CD8-positive, alpha-beta T cell (primary cell): ENCODE measurements at places on chromosomes 12 and 14.

- DNase-seq, result no peak
These were observed 55.6 kb upstream of the PTPRB start for GRCh38 chr12:70692681-70693288.

DNA sequence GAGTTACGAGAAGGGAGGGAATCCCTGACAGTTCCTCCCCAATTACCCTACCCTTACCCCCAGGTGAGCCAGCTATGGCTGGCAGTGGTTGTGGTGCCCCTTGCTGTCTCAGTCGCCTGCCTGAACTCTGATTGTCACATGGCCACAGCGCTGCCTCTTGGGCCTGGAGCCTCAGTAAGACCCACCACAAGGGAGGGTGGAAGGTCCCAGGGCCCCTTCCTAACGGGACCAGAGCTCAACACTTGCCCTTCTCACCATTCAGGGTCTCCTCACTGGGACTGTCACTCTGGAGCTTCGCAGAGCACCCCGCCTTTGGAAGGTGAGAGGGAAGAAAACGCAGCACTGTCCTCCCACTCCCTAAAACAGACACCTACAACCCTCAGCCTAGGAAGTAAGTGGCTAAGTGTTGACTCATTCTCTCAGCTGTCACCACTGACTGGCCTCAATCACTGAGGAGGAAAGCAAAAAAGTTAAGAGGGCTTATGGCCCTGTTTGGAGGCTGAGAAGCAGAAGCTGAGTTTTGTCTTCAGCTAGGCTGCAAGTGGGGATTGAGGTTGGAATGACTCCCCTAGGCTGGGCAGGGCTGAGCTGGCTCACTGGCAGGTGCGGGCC, 1.0 kb downstream of the TMEM253 start:
- DNase-seq, result no peak

DNA sequence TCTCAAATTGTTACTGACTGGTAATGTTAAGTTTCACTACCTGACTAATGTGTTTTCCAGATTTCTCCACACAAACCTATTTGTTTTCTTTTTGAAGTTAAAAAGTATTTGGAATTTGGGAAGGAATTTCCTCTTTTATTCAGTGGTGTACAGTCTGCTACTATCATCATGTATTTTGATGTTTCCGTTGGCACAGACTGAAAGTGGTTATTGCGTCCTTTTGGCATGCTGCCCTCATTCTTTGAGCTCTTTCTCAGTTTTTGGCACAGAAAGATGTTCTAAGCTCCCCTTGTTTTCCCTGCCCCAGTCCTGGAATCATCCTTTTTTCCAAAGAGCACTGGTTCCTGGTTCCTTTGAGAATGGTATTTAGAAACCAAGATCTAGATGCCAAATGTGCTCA, 31.4 kb upstream of the RTRAF start:
- DNase-seq, result no peak

GRCh38 chr12:119024356-119024755, 43.0 kb downstream of the SRRM4 start:
- no peak for DNase-seq

- DNase-seq, result no peak
These were observed 50.7 kb downstream of the TPCN1 start for GRCh38 chr12:113271853-113272561.

GRCh38 chr14:65770681-65771080, 358.2 kb downstream of the FUT8 start:
- no peak for DNase-seq

GRCh38 chr14:90555126-90556011, 158.5 kb downstream of the CALM1 start:
- no peak for DNase-seq

GRCh38 chr12:86367137-86367536, 110.9 kb upstream of the MGAT4C start:
- DNase-seq, result no peak

GRCh38 chr14:71444030-71444822, 488.0 kb upstream of the RGS6 start:
- no peak for DNase-seq

- no peak for DNase-seq
These were observed 161.3 kb upstream of the FAR2 start for GRCh38 chr12:28987538-28988324.

- DNase-seq, result no peak
These were observed 19.1 kb downstream of the KICS2 start for GRCh38 chr12:64203036-64203435.

DNA sequence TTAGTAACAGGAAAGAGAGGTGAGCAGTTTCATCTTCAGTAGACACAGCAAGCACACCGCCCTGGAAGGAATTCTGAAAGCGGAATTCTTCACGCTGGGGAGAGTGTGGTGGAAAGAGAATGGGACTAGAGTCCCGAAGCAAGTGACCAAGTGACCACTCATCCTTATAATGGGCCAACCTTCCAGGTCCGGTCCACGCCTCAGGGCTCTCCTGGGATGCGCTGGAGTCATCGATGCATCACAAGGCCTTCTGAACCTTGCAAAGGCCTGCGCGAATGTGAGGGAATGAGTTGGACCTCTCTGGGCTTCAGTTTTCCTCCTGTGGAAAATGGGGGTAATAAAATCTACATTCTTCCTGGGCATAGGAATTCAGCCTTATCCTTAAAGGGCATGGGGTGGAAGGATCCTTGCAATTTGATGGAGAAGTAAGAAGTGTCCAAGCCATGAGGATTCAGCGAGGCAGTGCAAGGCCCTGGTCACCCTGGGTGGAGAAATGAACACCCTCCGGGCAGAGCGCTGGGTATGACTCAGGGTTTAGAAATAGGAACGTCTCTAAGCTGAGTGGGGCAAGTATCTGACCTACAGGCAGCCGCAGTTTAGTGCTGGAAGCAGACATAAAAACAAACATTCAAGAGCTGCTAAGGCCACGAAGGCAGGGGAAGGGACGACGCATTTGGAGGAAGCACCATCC, 97.7 kb downstream of the SETD3 start:
- DNase-seq, result no peak

DNA sequence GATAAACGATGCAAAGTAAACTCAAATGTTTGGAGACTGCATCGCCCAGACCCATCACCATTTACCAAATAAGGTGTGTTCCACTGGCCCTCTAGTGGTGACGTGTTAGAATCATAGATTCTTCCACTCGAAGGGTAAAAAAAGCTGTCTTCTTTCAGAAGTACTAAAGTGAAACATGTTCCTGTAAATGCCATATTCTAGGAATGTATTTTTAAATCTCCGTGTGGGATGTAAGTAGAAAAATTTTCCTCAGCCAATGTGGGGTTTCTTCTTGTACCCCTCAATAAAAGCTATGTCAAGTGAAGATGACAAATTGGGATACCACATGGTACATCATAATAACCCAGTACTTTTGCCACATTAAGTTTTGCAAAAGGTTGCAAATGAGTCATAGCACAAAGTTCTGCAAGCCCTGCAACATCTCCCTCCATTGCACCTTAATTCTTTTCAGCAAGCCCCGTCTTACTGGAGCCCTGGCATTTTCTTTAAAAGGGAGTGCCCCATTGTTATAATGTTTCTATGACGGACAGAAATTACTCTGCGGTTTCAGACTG, 100.8 kb downstream of the CCER1 start:
- DNase-seq, result no peak

- no peak for DNase-seq
These were observed 42.9 kb upstream of the ANKS1B start for GRCh38 chr12:100027671-100028070.

DNA sequence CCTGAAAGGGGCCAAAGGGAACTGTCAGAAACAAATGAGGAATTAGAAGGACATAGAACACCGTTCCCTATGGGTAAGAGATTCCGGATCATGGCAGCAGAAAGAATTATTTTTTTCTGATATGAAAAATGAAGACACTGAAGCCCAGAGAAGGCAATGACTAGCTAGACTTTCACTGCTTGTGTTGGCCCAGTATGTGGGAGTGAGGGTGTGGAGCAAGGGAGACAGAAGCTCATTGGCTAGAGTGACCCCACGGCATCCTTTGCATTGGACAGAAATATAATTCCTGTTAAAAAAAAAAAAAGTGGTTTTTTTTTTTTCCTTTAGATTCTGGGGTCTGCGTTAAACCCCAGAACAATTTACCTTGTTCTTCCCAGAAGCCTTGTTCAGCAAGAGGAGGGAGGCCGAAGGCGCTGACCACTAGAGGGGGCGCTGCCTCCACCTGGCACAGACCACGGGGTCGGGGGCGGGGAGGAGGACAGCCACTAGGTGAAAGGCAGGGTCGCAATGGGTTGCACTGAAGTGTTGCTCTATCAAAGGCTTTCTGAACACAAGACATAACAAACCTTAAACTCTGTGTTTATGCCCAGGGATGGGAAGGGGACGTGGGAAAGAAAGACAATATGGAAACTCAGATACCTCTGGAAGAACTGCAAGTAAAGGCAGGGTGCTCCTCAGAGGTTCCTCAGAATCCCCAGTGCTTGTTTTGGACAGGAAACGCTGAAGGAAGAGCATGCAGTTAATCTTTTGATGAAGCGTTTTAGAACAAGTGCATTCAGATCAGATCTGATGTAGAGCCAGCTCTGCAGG, 156.8 kb downstream of the KCNA5 start:
- DNase-seq, result no peak

DNA sequence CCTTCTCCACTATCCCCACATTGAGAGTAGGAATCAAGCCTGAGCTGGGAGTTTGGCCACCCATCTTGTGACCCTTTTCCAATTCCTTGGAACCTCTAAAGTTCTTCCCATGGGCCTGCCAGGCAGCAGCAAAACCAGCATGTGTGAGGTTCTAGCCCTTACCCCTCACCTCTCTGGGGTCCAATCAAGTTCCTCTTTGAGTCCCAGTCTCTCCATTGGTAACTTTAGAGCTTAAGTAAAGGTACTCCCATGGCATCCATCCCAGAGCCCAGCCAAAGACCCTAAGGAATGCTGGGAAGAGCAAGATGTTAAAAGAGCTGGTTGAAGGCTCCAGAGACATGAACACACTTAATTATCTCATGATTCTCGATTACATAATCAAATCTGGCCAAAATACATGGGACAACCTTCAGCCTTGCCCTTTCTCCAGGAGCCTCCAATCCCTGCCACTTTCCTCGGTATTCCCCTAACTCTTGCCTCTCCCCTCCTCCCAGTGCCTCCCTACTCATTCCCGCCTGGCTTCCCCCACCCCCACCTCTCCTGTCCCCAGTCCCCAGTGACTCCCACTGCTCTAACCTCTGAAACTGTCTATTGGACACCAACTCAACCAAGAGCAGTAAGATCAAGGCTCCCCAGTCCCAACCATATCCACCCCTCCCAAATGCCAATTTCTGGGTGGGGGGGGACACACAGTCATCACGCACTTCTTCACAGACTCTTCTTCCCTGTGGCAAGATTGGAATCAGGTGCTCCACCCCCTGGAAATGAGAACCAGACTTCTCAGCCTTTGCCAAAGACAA, 4.8 kb upstream of the TNS2 start:
- DNase-seq, result no peak

DNA sequence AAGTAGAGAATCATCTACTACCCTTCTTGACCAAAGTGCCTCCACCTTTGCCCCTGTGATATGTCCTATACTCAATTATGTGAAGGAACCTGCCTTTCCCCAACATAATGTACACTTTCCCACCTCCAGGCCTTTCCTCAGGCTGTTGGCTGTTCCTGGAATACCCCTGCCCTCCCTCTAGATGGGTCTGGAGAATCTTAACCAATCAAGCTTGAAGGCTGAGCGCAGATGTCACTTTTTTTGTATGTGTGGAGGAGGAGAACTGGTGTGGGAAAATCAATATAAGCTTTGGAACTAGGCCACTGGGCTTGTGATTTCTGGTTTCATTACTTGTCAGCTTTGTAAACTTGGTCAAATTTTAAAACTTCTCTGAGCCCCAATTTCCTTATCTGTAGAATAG, 4.7 kb downstream of the BMAL2 start:
- DNase-seq, result no peak

- DNase-seq, result no peak
These were observed 116.6 kb downstream of the SLC35F4 start for GRCh38 chr14:57749267-57749666.

GRCh38 chr12:8913702-8914032, 642 bp upstream of the PHC1 start:
- DNase-seq, result no peak

- no peak for DNase-seq
These were observed 271.4 kb downstream of the RPS29 start for GRCh38 chr14:49314737-49315136.

GRCh38 chr12:115132905-115133304, 448.9 kb upstream of the TBX3 start:
- DNase-seq, result no peak

DNA sequence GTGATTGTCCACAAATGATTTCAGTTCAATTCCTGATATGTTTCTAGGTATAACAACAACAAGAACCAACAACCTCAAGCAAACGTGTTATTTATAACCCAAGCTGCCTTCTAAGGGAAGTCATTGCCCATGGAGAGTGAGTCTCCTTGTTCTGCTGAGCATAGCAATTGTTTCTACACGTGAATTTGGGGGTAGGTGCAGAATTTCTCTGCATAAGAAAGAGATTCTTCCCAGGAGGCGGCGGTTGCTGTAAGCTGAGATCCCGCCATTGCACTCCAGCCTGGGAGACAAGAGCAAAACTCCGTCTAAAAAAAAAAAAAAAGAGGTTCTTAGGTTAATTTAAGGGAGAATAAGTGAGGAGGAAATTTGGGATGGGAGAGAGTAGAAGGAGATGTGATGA, 226.5 kb upstream of the PELI2 start:
- no peak for DNase-seq

- DNase-seq, result no peak
These were observed 33.6 kb upstream of the TMEM179 start for GRCh38 chr14:104638190-104638589.

DNA sequence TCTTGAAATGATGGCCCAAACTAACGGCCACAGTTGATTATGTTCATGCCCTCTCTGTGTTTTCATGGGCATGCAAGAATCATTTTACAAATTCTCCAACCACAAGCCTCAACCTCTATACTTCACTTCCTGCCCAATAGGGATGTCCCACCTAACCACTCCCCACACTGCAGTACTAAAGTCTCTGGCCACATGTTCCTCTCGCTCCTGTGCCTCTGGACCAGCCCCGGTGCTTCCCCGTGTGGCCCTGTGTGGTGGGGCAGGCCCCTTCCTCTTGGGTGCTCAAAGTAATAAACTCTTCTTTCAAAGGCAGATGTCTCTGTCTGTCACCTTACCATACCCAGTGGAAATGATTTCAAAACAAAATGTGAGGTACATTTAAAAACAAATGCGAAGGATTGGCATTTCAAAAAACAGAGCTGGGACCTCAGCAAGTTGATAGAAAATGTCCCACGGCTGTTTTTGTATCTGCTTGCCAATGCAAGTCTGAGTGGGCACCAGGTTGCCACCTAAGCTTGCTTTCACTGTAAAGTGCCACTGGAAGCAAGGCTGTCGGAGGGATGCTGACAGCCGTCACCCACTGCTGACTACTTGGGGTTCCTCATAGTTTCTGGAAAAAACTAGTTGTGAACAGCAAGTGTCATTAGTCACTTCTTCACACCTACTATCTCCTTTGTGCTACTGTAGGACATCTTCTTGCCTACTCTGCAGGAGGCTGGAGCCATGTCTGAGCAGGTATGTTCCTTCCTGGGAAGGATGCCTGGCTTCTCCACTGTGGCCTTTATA, 8.2 kb upstream of the SERPINA11 start:
- no peak for DNase-seq

DNA sequence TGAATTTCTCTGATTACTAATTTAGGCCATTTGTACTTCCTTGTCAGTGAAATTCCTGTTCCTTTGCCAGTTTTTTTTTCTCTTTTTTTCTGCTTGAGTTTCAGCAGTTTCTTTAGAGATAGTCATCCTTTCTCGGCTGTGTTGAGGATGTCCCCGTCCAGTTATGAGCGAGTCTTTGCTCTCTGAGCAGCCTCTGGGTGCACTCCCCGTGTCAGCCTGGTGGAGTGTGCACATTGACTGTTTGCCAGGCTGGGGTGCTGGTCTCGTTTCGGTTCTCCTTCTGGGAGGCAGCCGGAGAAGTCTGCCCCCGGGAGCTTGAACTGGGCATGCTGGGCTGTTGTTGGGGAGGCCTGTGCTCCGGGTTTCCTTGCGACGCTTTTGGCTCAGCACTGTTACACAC, 3.0 kb downstream of the PACS2 start:
- DNase-seq, result no peak
